Mesenchymal stem cell (in vitro differentiated cells and primary cell): ENCODE measurements at places on chromosomes 7 and 10.

DNA sequence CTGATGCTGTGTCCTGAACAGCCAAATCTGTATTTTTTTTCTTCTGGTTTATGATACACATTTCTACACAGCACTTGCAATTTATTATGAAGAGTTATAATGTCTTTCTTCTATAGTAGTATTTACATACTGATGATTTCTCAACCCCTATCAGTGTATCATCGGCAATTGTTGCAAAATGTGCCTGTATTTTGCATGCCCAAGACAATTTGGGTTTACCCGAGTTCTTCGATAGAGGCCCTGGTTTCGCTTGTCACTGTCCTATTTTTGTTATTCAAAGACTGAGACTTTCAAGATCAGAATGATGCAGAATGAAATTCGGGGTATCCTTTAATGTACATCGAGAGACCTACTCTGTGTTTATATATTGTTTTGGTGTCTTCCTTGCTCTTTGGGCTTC lies 184.5 kb upstream of the PRSS58 start:
- DNase-seq, result no peak

- DNase-seq, result no peak
Measured at GRCh38 chr7:146768957-146769356, 652.4 kb downstream of the CNTNAP2 start.

GRCh38 chr7:155762655-155763054 lies 49.6 kb downstream of the SHH start:
- no peak for DNase-seq

DNA sequence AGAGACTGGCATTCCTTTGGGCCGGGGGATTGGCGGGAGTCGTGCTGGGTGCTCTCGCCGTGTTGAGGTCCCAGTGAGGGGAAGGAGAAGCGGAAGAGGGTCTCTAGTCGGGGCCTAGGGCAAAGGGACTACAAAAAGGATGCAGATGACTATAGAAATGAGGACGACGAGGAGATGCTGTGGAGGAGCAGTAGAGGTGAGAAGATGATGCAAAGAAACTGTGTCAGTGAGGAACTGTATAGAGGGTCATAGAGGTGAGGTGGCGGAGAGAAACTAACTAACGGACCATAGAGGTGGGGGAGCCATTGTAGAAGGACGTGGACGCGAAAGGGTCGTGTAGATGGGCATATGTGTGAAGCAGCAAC lies 324 bp downstream of the TWNK start:
- no peak for DNase-seq

GRCh38 chr7:86768394-86768793 lies 124.7 kb downstream of the GRM3 start:
- DNase-seq, result no peak

DNA sequence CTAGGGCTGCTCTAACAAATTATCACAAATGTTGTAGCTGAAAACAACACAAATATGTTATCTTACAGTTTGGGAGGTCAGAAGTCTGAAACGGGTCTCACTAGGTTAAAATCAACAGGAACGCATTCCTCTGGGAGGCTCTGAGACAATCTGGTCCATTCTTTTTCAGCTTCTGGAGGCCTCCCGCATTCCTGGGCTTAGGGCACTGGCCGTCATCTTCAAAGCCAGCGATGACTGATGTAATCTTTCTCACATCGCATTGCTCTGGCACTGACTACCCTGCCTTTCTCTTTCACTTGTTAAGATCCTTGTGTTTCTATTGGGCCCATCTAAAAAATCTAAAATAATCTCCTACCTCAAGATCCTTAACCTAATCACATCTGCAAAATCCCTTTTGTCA lies 1071.5 kb upstream of the C7orf33 start:
- no peak for DNase-seq

DNA sequence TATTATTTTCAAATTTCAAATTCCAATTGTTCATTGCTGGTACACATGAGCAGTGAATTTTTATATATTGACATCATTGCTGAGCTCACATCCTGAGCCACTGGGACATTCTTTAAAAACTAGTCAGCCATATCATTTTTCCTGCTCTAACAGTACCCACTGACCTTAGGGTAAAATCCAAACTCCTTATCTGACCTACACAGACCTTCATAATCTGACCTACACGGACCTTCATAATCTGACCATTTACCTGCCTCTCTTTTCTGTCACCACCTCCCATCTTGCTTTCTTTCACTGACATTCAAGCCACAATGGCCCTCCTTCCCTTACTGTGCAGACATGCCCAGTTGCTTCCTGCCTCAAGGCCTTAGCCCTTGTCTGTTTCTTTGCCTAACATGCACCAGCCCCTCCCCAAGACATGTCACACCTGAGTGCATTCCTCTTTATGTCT lies 16.1 kb upstream of the CUZD1 start:
- peak; percentile 14 for DNase-seq

DNA sequence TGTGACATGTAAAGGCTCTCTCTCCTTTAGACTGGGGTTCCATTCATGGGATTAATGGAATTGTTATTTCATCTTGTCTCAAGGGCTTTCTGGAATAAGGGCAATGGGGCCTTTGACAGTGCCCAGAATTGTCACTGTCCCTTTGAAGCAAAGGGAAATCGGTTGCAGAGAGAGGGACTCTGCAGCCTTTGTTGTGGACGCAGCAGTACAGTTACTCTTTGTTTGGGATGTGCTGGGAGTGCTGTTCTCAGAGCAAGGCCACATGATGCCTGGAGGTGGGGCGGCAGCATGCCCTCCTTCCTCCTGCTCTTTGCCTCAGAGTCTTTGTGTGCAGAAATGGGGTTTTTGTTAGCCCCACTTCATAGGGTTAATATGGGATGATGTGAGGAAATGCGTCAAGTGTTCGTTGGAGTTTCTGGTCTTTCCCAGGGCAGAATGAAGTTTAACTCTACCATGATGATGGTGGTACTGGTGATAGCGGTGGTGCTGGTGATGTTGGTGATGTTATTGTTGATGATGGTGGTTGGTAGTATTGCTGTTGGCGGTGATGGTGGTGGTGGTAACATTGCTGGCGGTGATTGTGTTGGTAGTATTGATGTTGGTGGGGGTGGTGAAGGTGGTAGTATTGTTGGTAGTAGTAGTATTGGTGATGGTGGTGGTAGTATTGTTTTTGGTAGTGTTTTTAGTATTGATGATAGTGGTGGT lies 45.3 kb downstream of the DOCK1 start:
- DNase-seq, result no peak

GRCh38 chr7:10824154-10824553 lies 149.5 kb upstream of the PHF14 start:
- DNase-seq, result no peak

GRCh38 chr7:129970816-129971215 lies 18.1 kb upstream of the UBE2H start:
- no peak for DNase-seq

GRCh38 chr7:23746629-23747028 lies 36.6 kb downstream of the STK31 start:
- DNase-seq, result no peak

DNA sequence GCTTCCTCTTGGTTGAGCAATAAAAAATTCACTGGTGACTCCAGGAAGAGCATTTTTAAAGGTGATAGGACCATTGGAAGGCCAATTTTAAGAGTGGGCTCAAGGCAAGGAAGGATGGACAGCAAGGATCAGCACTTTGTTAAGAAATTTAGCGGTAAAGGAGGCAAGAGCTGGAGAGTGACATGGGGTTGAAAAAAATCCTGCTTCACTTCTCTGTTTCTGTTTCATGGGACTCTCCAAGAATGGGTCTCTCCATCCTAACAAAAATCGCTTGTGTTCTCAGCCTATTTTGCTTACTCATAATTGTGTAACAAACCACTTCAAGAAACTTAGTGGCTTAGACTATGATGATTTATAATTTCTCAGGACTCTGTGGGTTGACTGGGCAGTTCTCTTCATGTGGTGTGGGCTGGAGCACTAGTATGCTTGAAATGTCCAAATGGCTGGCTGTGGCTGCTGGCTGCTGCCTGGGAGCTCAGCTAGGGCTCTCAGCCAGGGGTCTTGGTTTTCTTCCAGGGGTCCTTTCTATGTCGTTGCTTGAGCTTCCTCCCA lies 59.8 kb upstream of the ZNRF2 start:
- peak; percentile 75 for DNase-seq

DNA sequence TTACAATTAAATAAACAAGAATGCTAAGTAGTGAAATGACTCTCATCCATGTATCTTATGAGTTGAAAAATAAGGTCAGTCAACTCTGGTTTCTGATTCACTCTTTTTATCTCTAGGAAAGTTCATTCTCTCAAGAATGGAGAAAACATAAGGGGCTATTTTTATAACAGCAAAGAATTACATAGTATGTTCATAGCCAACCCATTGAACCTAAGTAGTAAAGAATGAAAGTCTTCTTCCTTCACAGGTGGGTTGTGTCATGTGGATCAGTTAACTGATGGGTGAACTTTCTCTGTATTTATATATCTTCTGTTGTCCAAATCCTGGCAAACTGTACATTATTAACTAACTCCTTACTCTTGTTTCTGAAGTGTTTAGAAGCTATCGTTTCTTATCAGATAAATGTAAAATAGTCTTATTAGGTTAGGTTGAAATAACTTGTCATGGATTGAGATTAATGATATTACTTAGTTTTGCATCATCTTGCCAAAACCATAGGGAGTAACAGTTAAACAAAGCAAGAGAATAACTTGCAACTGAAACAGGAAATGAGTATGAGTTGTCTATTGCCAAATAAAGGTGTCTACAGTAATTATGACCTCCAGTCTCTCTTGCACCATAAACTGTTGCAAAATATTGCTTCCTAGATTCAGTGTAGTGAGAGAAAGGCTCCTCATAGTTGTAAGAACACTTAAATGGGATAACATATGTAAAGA lies 86.8 kb downstream of the ANKRD7 start:
- DNase-seq, result peak; percentile 88

- DNase-seq, result peak; percentile 59
Measured at GRCh38 chr10:51389415-51390321, 309.7 kb downstream of the CSTF2T start.

DNA sequence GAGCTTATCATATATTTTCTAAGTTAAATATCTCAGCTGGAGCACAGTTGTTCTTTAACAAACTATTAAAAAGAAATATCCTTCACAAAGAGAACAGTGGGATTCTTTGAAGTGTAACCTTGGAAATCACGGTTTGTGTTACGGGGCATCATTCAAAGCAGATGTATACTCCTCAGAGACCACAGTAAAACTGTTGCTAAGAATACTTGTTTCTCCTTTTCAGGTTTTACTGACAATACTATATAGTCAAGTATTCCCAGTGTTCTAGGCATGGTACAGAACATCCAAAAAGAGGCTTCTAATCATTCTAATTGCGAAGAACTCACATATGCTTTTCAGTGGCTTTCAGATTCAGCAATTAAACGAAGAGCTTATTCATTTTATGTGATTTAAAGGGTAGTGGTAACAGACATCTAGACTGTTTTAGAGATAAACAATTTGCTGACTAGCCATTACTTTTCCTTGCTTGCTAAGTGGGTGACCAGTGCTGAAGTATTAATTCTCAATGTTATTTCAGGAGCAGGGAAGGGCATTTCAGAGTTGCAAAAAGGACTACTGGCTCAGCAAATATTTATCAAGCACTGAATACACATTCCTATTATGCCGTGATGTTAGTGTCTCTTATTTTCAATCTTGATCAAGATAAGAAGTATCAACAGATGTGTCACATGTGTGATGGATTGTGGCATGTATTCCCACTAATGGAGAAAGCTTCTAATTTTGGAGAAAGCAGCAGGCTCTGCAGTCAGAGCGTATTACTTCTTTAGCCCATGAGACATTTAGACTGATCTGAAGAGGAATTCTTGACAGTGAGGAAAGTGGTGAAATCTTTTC lies 236.8 kb downstream of the RNLS start:
- peak; percentile 75 for DNase-seq

DNA sequence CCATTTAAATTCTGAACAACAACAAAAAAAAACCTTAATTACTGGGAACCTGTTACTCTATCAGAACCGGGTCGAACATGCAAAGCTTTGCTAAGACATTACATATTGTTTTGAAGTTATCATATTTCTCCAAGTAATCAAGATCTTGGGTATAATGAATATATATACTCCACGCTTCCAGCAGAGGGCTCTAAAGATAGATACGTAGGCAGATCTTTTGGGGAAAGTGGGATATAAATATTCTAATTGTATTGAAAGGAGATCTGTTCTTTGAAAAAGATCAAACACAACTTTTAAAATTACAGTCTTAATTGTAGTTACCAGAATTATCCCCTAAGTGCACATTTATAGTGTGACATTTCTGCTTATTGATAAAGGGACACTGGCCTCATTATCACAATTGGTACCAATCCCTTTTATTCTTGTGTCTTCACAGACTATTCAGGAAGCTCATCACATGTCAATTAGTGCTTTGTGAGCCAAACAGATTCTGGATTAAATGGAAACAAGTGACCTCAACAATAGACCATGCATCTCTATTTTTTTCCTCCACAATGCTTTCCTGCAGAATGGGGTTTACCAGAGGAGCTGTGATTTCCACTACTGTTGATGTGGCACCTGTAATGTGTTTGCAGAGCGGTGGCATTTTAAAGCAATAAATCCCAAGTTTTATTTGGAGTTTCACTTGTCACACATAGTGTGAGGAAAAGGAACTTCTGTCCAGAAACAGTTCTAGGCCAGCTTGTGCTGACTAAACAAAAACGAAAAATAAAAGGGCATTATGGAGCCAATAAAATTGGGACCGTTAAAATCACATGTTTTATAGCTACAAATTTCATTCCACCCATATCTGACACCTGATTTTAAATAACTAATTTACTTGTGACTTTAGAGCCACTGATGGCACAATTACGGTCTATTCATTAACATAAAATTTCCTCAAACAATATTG lies 122.4 kb downstream of the CTTNBP2 start:
- peak; percentile 33 for DNase-seq

- DNase-seq, result no peak
Measured at GRCh38 chr10:79017882-79018520, 50.8 kb upstream of the ZMIZ1 start.

- DNase-seq, result no peak
Measured at GRCh38 chr10:29823553-29824080, 188.8 kb upstream of the SVIL start.

DNA sequence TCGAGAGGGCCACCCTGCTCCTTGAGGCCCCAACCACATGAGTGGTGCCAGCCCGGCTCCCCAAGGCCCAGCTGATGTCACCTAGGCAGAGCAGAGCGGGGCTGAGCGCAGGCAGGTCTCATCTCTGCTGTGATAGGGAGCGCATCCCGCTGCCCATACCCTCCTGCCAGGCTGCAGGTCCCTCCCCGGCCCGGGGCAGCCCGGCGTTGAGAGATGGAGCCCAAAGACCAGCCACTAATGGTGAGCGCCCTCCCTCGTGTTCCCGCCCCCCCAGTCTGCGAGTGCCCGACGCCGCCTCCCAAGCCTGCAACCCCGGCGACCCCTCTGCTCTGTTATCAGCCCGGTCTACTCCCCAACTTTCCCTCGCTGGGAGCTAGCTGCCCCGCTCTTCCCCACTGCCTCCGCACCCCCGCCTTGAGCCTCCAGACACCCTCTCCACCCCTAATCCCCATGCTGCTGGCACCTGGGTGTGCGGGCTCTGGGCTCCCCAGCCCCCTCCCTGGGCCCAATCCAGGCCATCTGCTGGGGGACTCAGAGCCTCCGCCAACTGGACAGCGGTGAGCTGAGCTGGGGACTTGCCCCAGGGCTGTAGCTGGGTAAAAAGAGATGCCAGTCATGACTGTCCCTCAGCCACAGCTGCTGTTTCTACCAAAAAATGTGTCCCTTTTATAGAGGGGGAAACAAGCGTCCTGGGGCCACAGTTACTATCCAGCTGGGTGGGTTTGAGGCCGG lies 19.7 kb upstream of the CHST12 start:
- DNase-seq, result no peak
